ENCODE measurements at places on chromosomes 3 and 15.

- DNase-seq: no peak
Measured at GRCh38 chr3:22594990-22595389, 608.1 kb upstream of the UBE2E2 start.

DNA sequence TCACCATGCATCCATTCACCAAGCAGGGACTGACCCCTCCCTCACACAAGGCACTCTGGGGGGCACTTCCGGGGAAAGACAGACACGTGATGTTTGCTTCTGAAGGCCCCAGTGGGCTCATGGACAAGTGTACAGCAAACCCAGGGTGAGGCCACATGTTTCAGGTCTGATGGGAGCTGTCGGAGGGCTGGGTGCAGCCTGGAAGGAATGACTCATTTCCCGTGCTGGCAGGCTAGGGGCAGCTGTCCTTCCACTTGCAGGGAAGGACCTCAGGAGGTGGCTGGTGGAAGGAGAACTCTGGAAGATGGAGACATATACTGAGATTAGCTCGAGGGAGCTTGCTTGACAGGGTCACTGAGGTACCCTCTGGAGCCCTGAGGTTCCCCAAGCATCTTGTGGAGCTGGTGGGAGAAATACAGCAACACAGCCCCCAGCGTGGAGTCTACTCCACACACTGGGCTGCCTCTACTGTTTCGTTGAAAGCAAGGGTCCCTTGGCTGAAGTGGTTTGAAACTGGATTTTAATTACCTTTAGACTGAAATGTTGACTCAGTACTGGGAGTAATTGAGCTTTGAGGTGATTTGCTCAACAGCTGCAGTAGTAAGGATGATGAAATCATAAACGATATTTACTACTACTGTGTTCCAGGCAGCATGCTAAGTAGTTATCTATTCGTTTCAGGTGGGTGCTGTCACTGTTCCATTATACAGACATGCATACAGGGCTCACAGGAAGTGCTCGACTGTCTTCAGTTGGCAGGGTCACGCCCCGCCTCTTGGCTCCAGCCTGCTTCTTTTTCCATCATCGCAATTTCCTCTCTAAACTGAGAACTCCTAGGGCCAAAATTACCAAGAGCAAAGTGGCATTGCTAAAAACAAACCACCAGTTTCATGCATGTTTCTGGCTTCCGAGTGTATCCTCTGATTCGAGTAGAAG, 230.4 kb downstream of the ADAMTS17 start:
- peak; percentile 27 for DNase-seq

DNA sequence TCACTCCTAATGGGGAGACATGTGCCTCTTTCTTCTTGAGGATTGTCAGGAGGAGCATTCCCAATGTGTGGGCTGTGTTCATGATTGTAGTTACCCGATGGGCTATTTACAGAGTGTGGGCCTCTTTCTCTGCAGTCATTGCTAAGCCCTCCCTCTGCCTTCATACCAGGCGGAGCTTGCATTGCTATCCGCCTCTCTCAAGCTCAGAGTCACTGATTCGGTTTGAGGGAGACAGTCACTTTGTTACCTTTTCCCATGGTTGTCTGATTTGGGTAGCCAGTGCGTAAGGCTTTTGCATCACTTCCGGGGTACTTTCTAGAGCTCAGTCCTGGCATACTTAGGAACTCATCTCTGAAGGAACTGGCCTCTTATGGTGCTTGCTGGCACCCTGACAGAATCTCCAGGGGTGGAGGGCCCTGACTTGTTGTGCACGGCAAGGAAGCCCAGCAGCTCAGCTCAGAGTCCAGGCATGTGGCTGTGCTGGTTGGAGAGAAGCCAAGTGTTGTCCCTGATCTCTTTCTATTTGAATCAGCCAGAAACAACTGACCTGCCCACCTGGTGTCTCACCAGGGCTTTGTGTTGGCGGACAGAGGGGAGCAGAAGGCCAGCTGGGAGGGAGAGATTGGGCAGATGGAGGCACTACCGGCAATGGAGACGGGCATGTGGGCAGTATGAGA, 79.8 kb downstream of the EPHB1 start:
- DNase-seq: no peak

- no peak for DNase-seq
Measured at GRCh38 chr3:82814660-82815059, 1053.2 kb upstream of the GBE1 start.

- no peak for DNase-seq
Measured at GRCh38 chr3:115513416-115513800, 109.9 kb upstream of the GAP43 start.

GRCh38 chr3:132088291-132088690, 53.5 kb upstream of the CPNE4 start:
- DNase-seq: no peak

- peak; percentile 38 for DNase-seq
Measured at GRCh38 chr3:195921334-195921791, 13.0 kb upstream of the TNK2 start.

DNA sequence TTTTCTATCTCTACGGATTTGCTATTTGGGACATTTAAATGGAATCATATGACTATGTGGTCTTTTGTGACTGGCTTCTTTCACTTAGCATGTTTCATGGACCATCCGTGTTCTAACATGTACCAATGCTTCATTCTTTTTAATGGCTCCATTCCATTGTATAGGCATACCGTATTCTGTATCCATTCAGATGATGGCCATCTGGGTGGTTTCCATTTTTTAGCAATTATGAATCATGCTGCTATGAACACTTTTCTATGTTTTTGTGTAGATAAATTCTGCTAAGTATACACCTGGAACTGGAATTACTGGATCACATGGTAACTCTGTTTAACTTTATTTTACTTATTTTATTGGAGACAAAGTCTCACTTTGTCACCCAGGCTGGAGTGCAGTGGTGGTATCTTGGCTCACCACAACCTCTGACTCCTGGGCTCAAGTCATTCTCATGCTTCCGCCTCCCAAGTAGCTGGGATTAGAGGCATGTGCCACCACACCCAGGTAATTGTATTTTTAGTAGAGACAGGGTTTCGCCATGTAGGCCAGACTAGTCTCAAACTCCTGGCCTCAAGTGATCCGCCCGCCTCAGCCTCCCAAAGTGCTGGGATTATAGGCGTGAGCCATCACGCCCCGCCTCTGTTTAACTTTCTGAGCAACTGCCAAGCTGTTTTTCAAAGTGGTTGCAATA, 13.4 kb downstream of the UBP1 start:
- DNase-seq: no peak

- DNase-seq: no peak
Measured at GRCh38 chr3:129611446-129611800, 4.9 kb upstream of the PLXND1 start.

- no peak for DNase-seq
Measured at GRCh38 chr15:64447536-64448315, 12.7 kb upstream of the ZNF609 start.

GRCh38 chr3:122102191-122102935, 47.2 kb downstream of the CD86 start:
- no peak for DNase-seq

DNA sequence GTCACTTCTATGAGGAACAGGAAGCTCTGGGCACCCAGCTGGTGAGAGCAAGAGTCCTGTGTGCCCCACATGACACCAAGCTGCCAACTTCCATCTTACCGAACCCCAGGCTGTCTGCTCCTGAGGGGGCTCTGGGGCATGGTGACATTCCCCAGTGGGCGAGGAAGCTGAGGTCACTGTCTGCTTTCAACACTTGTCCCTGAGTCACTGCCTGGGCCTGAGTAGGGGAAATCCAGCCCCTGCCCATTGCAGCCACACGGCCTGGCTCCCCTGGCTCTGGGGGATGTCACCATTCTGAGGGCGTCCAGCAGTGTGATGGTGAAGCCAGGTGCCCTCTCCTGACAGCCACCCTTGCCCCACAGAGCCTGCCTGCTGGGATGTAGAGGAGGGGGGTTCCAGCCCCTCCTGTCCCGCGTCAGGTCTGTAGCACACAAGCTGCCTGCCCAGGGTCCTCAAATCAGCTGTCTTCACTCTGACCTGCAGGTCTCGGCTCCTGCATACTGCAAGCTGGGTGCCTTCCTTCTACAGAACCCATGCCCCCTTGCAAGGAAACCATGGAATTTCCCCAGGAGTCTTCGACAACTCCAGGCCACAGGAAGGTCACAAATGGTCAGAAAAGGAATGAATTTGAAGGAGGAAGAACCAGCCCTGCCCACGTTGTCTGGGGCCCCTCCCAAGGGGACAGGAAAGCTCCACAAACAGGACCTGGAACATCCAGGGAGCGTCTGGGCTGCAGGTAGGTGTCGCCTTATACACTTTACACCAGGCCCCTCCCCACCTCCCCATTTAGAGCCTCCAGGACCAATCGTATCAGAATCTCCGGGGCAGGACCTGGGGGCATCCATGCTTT, 69.9 kb upstream of the GATM start:
- DNase-seq: no peak

- DNase-seq: peak; percentile 8
Measured at GRCh38 chr3:172447611-172448579, at the start of gene GHSR. Gene GHSR, minus strand, starts transcription at chr3:172448456. Its CDS starts 43 bp downstream, at chr3:172448413.

- no peak for DNase-seq
Measured at GRCh38 chr3:152772674-152773225, 62.2 kb upstream of the P2RY1 start.

DNA sequence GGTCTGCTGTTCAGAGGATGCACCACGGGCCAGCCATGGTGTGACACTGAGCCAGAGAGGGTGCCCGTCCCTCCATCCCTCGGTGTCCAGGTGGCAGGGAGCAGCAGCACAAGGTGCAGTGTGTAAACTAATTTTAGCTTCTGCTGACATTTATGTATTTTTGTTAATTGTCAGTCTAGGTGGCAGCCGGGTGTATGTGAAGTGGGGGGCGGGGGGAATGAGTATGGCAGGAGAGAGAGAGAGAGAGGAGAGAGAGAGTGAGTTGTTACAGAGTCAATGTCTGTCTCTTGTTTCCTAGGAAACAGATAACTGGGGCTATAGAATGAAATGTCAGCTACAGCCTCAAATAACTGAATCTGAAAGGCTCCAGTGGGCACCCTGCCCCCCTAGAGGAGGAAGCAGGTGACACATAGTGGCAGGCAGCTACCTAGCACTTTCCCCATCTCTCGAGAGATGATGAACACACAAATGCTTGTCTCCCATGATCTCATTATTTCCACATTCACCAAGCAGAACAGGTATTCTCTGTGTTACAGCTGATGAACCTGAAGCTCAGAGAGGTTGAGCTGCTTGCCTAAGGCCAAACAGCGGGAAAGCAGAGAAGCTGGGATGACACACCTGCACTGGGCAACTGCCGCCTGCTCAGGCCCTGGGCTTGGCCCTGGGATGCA, 24.7 kb downstream of the RASGRF1 start:
- no peak for DNase-seq

DNA sequence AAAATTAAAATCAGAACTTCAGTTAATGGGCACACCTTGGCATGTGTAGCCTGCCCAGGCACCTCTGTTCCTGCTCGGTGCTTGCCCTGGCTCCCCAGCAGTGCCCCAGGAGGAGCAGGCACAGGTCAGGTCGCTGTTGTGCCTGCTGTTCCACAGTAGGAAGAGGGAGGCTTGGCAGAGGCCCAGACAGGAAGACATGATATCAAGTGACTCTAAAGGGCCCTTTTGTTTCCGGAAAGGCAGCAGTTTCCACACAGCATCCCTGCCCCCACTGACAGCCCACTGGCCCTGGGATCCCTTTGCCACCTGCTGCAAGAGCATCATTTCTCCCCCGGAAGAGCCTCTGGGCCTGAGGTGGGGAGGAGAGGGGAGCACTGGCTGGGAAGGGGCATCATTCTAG, 40.5 kb upstream of the HES1 start:
- no peak for DNase-seq

DNA sequence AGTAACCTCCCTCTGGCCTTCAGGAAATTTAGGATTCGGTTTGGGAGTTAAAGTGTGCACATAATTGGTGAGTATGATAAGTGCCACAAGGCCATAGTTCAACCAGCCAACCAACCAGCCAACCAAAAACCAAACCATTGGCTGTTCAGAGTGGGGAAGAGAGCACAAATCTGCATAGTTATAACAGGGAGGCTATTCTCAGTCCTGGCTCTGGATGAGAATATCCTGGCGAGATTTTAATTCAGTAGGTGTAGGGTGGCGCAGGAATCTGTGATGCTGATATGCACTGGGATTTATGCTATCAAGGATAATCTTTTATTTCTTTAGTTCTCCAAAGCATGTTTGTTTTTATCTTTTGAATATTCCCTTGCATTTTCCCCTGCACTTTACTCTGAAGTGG, 49.1 kb downstream of the AKAP13 start:
- DNase-seq: no peak

DNA sequence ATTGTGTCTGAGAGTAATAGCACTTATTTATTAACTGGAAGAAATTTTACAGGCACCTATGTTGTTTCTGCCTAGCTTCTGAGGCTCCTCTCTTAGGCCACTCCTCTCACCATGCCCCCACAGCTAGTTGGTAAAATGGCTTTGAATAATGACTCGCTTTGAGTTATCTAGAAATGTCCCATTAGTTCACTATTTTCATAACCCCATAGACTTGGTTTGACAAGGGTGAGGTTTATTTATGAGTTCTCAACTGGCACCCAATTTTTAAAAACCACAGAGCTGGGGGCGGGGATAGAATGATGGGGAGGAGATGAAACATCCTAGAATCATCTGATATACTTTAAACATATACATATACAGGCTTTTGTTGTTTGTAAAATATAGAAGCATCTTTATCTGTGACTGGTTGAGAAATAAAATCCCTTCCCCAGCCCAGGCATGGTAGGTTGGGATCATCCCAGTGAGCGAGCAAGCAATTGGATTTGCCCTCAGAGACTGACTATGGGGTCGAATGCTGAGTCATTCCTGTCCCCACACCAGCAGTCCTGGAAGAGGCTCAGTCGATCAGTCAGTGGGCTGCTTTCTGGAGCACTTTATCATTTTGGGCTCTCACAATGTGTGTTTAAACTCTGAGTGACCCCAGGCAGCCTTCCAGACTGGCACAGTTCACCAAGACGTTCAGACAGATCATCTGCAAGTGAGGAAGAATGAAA, 60.2 kb upstream of the TSEN2 start:
- DNase-seq: no peak

GRCh38 chr3:187740421-187741399, 4.6 kb downstream of the BCL6 start:
- DNase-seq: peak; percentile 87

- no peak for DNase-seq
Measured at GRCh38 chr15:90553248-90553745, 23.6 kb downstream of the CRTC3 start.

DNA sequence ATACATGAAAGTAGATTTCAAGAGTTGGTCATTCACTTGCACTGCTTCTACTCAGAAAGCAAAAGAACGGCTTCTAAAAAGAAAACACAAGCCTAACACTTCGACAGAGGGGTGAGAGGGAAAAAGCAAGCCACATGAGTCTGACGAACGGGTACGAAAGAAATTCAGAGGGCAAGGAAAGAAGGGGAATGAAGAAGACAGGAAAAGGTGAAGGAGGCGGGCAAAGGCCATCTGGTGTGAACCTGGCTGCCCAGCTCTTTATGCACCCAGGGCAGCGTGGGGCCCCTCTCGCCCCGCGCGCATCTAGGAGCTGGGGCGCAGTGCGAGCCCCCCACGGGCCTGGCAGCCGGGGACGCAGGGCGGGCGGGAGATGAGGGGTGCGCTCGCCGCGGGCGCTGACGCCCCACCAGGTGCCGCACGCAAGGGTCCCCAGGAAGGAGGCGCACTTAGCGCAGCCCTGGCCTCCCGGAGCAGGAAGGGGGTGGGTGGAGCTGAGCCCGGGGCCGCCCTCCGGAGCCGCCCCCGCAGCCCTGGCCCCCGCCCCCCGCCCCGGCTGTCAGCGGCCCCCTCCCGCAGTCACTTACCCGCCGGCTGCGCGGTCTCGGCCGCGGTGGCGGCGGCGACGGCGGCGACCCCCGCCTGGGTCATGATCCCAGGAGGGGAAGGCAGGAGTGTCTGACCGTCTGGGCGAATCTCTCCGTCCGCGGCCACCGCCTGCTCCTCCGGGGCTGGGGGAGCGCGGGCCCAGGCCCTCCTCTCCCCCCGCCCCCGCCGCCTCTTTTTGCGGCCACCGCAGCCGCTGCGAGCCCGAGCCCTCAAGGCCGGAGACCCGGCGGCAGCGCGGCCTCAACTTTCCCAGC, at the start of gene USF3:
Gene USF3, minus strand, starts transcription at position 857 of the 860 bp plus-strand sequence. CDS start 21,764 bp downstream, outside the sequence.
- peak; percentile 70 for DNase-seq

Measured in ELF-1 (cell line).